Stimulated activated naive CD4-positive, alpha-beta T cell treated with Interleukin-2 at 50 U/mL for 16 hours (primary cell): ENCODE measurements at places on chromosomes 2 and 18.

GRCh38 chr2:45627911-45628310 lies 16.8 kb upstream of the SRBD1 start:
- DNase-seq = no peak

DNA sequence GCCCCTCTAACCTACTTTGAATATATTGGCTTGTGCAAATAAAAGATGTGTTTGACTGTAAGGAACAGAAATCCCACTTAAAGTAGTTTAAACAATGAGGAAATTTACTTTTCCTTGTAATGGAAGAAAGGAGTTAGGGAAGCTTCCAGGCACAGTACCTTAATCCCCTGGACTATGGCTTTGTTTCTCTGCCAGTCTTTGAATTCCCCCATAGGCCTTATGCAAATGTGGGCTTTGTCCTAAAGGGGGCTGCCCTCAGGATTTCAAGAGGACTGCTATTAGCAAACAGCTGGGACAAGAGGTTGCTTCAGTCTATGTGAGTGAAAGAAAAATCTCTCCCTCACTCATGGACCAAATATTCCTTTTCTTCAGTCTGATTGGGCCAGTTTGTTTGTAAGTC lies 255.1 kb upstream of the THSD7B start:
- DNase-seq = no peak

DNA sequence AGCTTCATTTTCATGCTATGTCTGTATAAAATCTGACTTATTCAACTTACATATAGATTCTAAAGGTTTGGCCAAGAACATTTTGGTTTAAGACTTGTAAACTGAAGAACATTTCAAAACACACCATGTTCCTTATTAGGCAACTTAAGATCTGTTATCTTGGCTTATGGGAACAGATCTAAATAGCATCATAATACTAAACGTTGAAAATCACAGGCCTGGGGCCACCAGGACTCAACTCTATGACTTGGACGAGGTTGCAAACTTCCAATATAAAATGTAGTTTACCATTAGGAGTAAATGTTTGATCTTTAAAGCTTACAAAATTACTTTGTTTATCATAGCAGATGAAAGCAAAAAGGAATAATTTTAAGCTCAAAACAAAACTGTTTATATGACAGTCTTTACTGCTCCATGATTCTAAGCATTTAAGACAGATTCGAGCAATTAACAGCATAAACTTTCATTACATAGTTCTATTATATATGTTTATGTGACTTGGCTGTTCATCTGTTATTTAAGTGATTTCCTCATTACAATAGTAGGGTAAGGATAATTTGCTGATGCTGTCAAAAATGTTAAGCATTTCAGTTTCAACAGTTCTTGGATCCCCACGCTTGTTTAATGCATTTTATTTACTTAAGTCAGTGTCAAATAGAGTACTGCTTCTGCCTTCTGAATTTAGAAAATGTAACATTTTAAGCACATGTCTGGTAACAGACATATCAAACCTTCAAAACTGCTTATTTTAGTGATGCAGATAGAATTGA lies 8.3 kb downstream of the TCF4 start:
- DNase-seq = no peak

DNA sequence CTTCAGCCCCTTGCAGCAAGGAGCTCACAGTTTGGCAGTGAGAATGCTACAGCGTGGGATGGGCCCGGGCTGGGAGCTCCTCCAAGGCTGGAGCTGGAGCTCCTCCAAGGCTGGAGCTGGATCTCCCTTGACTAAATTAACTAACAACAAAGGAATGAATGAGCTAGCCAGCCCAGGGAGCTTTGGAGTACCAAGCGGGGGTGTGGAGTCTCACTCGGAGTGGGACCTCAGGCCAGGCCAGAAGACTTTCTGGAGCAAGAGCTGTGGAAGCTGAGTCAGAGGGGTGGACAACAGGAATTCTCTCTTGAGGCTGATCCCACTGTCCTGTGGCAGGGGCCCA lies 244.7 kb upstream of the HS6ST1 start:
- no peak for DNase-seq

- no peak for DNase-seq
These were observed 49.1 kb downstream of the GTF3C3 start for GRCh38 chr2:196750291-196750923.

- DNase-seq = no peak
These were observed 58.8 kb downstream of the ST6GAL2 start for GRCh38 chr2:106827158-106827557.
